ENCODE measurements at places on chromosomes 12 and 14.

- DNase-seq: no peak
These were observed 927.6 kb downstream of the GALC start for GRCh38 chr14:87065366-87065765.

GRCh38 chr12:107320033-107320928, 226.9 kb upstream of the CRY1 start:
- no peak for DNase-seq

DNA sequence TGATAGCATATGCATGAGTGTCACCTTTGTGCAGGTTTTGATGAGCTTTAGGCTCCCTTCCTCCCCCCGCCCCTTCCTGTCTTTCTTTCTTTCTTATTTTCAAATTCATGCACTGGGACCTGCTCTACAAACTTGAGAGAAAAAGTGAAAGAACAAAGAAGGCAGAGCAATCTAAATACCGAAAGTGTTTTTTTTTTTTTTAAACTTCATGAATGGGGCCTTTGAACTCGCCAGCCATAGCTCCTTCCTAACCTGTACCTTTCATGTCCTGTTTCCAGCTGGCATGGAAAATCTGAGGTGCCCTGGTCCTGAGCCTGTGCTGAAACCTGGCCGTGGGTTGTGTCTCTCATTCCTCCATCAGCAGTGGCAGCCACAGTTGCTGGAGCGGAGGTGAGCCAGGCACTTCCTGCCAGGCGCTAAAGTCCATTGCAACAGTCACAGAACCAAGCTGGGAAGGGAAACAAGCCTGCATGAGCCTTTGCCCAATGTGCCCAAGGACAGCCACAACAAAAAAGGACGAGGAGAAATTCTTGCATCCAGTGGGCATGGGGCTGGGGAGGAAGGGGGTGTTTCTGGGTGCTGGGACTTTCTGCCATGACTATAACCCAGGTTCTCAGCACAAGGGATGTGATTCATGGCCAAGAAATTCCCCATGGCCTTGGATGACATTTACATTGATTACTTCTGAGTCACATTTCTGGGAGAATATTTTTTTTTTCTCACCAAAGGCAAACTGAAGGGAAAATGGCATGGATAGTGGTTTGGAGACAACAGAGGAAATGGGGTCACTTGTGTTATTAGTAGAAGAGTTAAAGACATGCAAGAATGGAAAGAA, 102.7 kb downstream of the TMEM30B start:
- peak; percentile 95 for DNase-seq

DNA sequence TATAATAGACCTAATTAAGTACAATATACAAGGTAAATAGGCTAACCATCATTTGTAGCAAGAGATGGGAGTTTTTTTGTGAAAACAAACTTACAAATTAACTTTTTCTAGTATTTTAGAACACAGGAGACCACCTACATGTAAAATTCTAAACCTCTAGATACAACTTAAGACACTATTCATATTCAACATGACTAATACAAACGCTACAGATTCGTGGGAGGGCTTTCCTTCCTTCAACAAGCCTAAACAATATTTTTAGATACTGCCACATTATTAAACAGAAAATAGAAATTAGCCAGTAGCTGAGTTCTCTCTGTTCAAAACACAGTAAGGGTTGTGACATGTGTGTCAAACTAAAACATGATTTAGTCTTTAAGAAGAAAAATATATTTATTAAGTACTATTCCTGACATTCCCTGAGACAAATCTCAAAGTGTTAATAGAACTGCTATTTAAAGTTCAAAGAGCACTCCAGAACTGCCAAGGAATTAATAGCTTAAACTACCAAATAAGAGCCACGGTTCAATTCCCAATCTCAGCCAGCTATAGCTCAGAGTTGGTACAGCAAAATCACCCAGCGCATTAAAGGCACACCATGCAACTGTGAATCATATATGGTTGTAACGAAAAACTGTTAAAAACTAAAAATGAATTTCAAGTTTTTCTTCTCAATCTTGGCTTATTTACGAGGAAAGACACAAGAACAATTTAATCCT, 10.7 kb downstream of the MED13L start:
- DNase-seq: no peak

DNA sequence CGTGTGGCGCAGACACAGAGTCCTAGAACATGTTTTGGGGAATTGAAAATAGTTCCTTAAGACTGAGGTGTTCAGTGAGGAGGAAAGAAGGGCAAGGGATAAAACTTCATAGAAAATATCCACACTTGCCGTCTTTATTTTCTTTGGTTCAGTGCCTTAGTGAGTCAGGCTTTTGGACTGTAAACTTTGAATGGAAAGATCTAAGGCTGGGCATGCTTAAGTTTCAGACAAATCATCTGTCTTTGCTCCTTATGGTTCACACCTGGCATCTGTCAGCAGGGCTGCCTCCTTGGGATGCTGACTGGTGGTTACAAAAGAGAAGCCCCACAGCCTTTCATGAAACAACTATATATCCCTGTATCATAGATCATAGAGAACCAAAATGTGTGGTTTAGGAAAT, 136.3 kb upstream of the PRICKLE1 start:
- peak; percentile 79 for DNase-seq

- DNase-seq: peak; percentile 63
These were observed at the start of gene C3AR1 for GRCh38 chr12:8065991-8066594. Gene C3AR1, minus strand, starts transcription at chr12:8066359. Its CDS starts 6,174 bp downstream, at chr12:8060185.

DNA sequence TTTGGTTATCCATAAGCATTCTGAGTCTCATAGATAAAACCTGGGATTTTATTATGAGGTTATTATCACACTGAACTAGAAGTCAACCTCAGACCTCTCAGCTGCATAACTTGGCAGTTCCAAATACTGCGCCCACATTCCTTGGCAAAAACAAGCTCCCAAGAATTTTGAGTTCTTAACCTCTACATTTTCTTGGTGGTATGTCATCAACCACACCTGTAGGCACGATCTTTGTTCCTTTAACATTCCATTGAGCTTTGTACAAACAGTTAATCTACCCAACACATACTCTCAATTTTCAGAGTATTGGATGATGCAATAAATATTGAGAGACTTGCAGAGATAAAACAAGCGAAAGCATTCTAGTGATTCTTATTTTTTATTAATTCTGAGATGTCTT, 371.8 kb upstream of the PRICKLE1 start:
- peak; percentile 69 for DNase-seq

DNA sequence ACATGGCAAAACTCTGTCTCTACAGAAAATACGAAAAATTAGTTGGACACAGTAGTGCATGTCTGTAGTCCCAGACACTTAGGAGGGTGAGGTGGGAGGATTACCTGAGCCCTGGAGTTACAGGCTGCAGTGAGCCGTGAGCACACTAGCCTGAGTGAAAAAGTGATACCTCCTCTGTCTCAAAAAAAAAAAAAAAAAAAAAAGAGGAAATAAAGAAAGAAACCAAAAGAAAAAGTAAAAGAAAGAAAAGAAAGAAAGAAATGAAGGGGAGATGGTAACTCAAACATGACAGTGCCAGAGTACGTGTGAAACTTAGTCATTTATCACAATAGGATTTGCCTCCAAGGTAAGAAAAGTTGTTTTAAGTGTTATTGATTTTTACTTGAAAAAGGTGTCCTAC, 407.0 kb upstream of the MGAT4C start:
- no peak for DNase-seq

DNA sequence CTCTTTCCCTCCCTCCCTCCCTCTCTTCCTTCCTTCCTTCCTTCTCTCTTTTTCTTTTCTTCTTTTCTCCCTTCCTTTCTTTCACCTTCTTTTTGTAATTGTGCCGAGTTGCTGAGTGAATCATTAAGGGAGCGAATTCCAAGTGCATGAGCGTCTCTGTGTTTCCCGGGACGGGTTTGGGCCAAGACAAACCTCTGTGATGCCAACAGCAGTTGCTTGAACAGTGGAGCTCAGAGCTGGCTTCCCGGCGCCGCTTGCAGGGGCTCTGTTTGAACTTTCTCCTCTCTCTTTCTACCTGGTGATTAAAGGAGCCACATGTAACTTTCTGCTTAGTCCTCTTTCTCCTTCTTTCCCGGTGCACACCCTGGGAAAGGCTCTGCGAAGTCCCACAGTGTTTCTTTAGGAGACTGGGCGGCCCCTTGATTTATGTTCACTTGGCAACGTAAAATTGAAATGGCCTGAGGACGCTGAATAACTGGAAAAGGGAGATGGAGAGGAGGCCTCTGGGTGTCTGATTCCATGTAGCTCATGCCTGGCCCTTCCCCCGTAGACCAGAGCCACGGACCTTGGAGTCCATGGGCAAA, 33.7 kb upstream of the MAP1LC3B2 start:
- DNase-seq: peak; percentile 70

- no peak for DNase-seq
These were observed 418.1 kb downstream of the LRIG3 start for GRCh38 chr12:58502226-58502625.

GRCh38 chr12:50948798-50949197, 3.5 kb upstream of the HIGD1C start:
- DNase-seq: no peak

- DNase-seq: no peak
These were observed 1.5 kb downstream of the OR4E1 start for GRCh38 chr14:21672116-21672515.

DNA sequence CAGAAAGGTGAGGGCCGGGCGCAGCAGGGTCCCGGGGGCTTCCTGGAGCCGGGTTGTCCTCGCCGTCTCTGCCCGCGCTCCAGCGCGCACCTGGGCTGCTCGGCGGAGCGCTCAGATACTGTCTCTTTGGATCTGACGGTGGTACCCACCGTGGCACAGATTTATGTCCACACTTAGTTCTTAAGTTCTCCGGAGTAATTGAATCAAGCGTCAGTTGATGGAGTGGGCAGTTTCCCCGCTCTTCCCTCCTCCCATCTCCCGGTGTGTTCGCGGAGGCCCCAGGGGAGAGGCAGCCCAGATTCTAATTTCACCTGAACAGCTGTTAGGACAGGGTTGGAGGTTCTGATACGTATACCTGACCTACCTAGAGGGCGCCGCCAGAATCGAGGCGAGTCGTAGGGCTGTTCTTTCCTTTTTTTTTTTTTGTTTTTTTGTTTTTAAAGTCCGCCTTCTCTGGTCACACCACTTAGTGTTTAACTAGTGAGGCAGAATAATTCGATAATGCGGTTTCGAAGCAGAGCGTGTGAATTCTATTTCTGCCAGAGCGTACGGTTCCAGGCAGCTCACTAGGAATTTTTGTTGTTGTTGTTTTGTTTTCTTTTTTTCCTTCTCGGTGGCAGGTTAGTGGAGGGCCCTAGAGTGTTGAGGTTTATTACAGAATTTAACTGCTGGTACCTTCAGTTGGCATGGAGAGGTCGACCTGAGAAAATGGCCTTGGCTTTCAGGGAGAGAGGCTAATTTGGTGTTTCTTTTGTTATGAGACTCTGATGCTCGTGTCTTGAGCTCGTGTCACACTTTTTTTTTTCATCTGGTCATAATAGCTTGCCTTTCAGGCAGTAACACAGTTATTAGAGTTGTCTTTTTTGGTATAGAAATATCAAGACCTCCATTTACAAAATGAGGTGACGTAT, 22.3 kb upstream of the GNS start:
- DNase-seq: no peak

GRCh38 chr12:124994437-124994975, 1.1 kb downstream of the BRI3BP start:
- no peak for DNase-seq

DNA sequence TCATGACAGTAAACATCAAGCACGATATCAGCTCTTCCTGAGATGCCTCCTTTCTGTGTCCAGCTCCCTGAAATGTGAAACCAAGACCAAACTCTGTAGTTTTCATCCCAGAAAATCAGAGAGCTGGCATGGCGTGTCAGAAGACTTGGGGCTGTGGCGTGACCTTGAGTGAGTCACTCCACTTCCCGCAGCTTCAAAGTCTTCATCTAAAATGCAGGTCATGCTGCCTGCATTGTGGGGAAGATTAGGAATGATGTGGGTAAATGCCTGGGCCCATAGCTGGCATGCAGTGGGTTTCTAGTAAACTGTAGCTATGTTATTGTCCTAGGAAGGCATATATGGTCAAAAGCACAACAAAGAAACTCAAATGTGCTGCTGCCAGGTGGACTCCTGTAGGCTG, 28.8 kb downstream of the OAS2 start:
- peak; percentile 28 for DNase-seq

DNA sequence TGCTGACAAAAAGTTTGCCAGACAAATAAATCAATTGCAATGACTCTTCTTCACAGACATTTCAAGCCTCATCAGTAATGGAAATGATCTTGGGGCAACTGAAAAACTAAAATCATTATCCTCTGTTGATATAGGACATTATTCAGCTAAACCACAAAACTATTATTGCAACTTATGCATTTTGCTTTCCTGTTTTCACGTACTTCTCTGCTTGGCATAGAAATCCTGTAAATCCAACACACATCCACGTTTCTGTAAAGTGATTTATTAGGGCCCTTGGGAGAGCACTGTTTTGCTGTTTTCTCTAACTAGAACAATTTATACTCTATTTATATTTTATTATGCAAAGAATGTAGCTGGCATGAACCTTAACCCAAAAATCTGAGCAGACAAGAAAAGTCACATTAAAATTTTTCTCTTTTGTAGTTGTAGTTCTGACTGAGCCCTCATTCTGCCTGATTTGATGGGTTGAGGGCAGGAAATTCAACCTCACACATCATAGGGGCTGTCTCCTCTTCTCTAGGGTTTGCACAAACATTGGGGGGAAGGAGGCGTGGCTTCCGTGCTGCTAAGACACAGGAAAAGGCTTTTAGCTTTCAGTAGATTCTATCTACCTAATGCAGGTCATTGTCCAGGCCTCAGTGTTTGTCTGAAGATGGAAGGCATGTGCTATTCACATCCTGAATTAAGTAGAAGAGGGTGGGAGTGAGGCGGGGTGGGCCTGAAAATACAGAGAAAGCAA, 11.5 kb upstream of the NUP107 start:
- no peak for DNase-seq

DNA sequence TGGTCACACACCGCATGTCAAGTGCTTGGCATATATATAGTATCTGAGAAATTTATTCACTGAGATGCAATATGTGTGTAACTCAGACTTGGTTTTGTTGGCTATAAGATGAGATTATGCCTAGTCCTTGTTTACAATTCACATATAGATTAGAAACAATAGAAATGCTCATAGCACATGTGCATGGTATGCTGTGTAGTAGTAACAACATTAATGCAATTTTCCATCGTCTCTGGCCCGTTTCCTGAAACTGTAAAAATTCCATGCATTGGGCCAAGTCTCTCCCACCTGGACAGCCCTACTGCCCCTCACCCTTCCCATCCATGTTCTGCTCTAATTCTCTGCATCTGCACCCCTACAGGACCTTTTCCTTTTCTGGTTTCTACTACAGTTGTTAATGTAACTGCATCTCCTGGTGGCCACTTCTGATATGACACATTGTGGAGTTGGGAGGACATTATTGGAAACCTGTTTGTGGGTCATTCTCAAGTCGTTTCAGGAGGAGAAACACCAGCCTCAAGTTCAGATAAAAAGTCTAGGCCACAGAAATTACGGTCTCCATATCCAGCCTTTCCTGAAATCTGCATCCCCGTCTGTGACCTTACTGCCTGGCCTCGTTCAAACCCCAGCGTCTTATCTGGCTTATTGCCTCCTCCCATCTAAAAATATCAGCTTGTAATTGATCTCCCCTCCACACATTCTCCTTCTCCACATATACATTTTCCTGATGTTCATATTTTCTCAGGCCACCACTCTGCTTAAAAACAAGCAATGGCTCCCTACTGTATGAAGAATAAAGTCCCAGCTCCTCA, 37.5 kb downstream of the EMP1 start:
- DNase-seq: no peak

Data from non-pigmented ciliary epithelial cell (primary cell).